ENCODE measurements at places on chromosomes 2 and 18.

DNA sequence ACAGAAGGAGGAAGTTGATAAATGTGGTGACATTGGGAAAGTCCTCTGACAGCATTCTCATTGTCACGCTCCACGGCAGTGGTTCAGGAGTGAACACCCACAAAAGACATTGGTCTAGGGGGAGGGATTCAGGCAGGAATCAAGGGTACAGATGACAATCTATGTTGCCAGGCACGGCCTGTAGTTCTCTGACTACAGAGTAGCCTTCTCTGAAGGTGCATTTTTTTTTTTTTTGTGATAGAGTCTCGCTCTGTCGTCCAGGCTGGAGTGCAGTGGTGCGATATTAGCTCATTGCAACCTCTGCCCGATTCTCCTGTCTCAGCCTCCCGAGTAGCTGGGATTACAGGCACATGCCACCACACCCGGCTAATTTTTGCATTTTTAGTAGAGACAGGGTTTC, 7.4 kb upstream of the MOB1A start:
- H3K27ac ChIP-seq: no peak overlapping the region
- DNase-seq: no peak
- no peaks in the 10 kb centered on the region for H3K36me3 ChIP-seq
- no peak overlapping the region for H3K4me3 ChIP-seq
- no peaks in the 10 kb centered on the region for H3K4me1 ChIP-seq

- no peak for DNase-seq
- no peak overlapping the region for H3K4me3 ChIP-seq
- H3K4me1 ChIP-seq: no peaks in the 10 kb centered on the region
- no peaks in the 10 kb centered on the region for H3K27me3 ChIP-seq
These were observed 1589.1 kb upstream of the ZEB2 start for GRCh38 chr2:146108993-146109392.

GRCh38 chr2:239594019-239594771, 193.4 kb upstream of the HDAC4 start:
- H3K36me3 ChIP-seq: no peaks in the 10 kb centered on the region
- no peak for DNase-seq
- H3K27ac ChIP-seq: peak overlapping the region; percentile 38
- peaks cover 13% of the 10 kb centered on the region for H3K4me1 ChIP-seq
- H3K4me3 ChIP-seq: no peak overlapping the region
- H3K27me3 ChIP-seq: no peaks in the 10 kb centered on the region

- no peaks in the 10 kb centered on the region for H3K27me3 ChIP-seq
- no peak overlapping the region for H3K4me3 ChIP-seq
- DNase-seq: no peak
- peaks cover 37% of the 10 kb centered on the region for H3K36me3 ChIP-seq
These were observed 52.1 kb upstream of the RBM44 start for GRCh38 chr2:237746302-237747080.

DNA sequence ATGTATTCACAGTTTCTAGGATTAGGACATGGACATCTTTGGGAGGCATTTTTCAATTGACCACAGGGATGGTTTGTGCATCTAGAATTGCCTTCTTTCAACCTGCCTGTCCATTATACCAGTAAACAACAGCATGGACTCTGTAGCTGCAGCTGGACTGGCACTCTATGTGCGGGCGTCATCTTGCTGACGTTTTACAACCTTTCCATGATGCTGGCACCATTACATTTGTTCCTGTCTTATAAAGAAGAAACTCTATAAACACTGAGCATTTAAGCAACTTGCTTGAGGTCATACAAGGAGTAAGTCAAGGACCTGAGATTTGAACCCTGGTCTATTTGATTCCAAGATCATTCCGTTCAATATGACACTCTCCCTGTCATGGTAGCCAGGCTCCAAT, 25.4 kb upstream of the IGFBP5 start:
- H3K27ac ChIP-seq: no peak overlapping the region
- H3K4me3 ChIP-seq: no peak overlapping the region
- H3K27me3 ChIP-seq: peaks cover 5% of the 10 kb centered on the region
- DNase-seq: no peak
- H3K4me1 ChIP-seq: no peaks in the 10 kb centered on the region
- no peaks in the 10 kb centered on the region for H3K36me3 ChIP-seq

- H3K27me3 ChIP-seq: peaks cover 19% of the 10 kb centered on the region
- DNase-seq: no peak
- no peaks in the 10 kb centered on the region for H3K4me1 ChIP-seq
- no peak overlapping the region for H3K27ac ChIP-seq
- no peaks in the 10 kb centered on the region for H3K36me3 ChIP-seq
These were observed 148.1 kb downstream of the DYSF start for GRCh38 chr2:71601136-71602114.

DNA sequence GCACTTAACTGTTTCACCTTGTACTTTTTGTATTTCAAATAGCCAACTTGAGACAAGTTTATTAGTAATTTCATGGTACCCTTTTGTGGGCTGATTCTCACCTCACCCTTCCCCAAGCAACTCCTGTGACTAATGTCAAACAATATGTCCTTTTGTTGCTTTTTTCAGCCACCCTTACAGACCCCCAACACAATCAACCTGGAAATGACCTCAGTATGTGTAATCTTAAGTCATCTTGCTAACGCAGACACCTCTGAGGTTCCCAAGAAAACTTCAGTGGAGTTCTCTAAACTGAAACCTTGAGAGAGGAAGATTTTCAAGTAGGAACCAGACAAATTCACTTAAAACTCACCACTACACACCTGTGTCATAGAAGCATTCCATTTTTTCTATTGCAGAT, 69.5 kb downstream of the KYNU start:
- H3K27ac ChIP-seq: no peak overlapping the region
- no peaks in the 10 kb centered on the region for H3K27me3 ChIP-seq
- no peak for DNase-seq
- H3K36me3 ChIP-seq: no peaks in the 10 kb centered on the region

- H3K27me3 ChIP-seq: peaks cover 5% of the 10 kb centered on the region
- H3K4me1 ChIP-seq: no peaks in the 10 kb centered on the region
- H3K4me3 ChIP-seq: no peak overlapping the region
- H3K36me3 ChIP-seq: no peaks in the 10 kb centered on the region
- no peak overlapping the region for H3K27ac ChIP-seq
- no peak for DNase-seq
These were observed 766 bp downstream of the CCDC85A start for GRCh38 chr2:56184500-56185011.

GRCh38 chr18:80200932-80201672, 46.2 kb downstream of the PARD6G start:
- H3K27me3 ChIP-seq: no peaks in the 10 kb centered on the region
- no peak overlapping the region for H3K27ac ChIP-seq
- no peaks in the 10 kb centered on the region for H3K4me1 ChIP-seq
- no peak for DNase-seq
- H3K36me3 ChIP-seq: no peaks in the 10 kb centered on the region
- H3K4me3 ChIP-seq: no peak overlapping the region

DNA sequence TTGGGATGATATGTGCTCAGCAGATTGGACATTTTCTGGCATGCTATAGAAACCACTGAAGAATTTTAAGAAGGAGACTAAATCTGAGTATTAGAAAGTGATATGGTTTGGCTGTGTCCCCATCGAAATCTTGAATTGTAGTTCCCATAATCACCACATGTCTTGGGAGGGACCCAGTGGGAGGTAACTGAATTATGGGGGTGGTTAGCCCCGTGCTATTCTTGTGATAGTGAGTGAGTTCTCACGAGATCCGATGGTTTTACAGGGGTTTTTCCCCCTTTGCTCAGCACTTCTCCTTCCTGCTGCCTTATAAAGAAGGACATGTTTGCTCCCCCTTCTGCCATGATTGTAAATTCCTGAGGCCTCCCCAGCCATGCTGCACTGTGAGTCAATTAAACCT, 535.9 kb upstream of the VRK2 start:
- no peak for DNase-seq
- no peaks in the 10 kb centered on the region for H3K4me1 ChIP-seq
- H3K36me3 ChIP-seq: no peaks in the 10 kb centered on the region
- no peaks in the 10 kb centered on the region for H3K27me3 ChIP-seq
- H3K27ac ChIP-seq: no peak overlapping the region

DNA sequence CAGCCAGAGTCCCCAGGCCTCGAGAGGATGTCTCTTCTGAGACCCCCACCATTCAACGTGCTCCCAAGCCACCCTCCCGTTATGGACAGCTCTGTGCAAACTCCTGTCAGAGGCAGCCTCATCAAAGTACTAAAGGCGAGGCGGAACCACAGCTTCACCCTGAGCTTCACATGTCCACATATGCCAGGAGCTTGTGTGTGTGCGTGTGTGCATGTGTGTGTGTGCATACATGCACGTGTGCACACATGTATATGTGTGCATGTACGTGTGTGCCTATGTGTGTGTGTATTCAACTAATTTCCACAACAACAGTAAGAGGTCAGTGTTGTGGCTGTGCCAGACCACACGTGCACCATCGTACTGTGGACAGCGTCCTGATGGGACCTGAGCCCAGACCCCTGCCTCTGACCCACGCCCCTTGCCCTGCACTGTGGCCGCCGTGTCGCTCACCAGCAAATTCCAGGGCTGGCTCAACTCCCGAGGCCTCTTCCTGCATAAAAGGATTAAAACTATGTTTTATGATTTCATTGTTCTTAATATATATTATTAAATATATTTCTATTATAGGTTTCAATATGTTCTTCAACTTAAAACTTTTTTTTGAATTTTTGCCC, 444.8 kb downstream of the EIPR1 start:
- H3K27ac ChIP-seq: no peak overlapping the region
- no peaks in the 10 kb centered on the region for H3K4me1 ChIP-seq
- no peaks in the 10 kb centered on the region for H3K36me3 ChIP-seq
- no peak overlapping the region for H3K4me3 ChIP-seq
- no peaks in the 10 kb centered on the region for H3K27me3 ChIP-seq

- no peak overlapping the region for H3K4me3 ChIP-seq
- no peaks in the 10 kb centered on the region for H3K27me3 ChIP-seq
- DNase-seq: no peak
- peaks cover 60% of the 10 kb centered on the region for H3K4me1 ChIP-seq
- H3K27ac ChIP-seq: peak overlapping the region; percentile 82
These were observed 193.8 kb downstream of the IKZF2 start for GRCh38 chr2:212957624-212958023.

GRCh38 chr18:80232030-80232429, 15.3 kb downstream of the PARD6G start:
- no peaks in the 10 kb centered on the region for H3K4me1 ChIP-seq
- H3K27ac ChIP-seq: no peak overlapping the region
- H3K4me3 ChIP-seq: no peak overlapping the region
- DNase-seq: no peak
- no peaks in the 10 kb centered on the region for H3K36me3 ChIP-seq

- H3K36me3 ChIP-seq: no peaks in the 10 kb centered on the region
- H3K4me3 ChIP-seq: no peak overlapping the region
- H3K27ac ChIP-seq: no peak overlapping the region
- H3K4me1 ChIP-seq: no peaks in the 10 kb centered on the region
- peaks cover 23% of the 10 kb centered on the region for H3K27me3 ChIP-seq
- no peak for DNase-seq
These were observed 4.9 kb downstream of the KCNK3 start for GRCh38 chr2:26697425-26697824.

DNA sequence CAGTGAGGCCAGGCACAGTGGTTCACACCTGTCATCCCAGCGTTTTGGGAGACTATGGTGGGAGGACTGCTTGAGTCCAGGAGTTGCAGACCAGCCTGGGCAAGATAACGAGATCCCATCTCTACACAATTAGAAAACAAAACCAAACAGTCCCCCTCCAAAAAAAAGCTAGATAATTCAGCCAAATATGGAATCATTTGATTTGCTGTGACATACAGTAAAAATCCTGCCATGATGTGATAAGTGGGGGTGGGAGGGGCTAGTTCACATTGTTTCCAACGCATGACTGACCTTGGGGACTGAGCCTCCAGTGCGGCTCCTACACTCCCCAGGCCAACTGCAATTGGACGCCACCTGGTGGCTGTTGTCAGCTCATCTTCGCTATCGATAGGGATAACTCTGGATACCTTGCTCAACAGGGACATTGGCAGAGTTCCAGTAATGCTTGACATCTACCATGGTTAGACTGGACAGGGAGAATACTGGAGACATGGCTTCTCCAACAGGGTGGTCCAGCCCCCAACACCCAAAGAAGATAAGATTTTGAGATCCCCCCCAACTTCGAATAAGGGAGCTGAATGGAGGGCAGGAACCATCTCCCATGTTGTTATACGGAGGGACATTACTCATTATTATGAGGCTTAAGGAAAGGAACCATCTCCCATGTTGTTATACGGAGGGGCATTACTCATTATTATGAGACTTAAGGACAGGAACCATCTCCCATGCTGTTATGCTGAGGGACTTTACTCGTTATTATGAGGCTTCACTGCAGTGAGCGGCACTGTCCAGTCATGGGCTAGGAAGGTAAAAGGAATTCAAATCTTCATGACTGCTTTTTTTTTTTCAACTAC, 135.9 kb downstream of the TGIF1 start:
- no peaks in the 10 kb centered on the region for H3K4me1 ChIP-seq
- no peaks in the 10 kb centered on the region for H3K36me3 ChIP-seq
- DNase-seq: peak; percentile 60
- no peaks in the 10 kb centered on the region for H3K27me3 ChIP-seq

DNA sequence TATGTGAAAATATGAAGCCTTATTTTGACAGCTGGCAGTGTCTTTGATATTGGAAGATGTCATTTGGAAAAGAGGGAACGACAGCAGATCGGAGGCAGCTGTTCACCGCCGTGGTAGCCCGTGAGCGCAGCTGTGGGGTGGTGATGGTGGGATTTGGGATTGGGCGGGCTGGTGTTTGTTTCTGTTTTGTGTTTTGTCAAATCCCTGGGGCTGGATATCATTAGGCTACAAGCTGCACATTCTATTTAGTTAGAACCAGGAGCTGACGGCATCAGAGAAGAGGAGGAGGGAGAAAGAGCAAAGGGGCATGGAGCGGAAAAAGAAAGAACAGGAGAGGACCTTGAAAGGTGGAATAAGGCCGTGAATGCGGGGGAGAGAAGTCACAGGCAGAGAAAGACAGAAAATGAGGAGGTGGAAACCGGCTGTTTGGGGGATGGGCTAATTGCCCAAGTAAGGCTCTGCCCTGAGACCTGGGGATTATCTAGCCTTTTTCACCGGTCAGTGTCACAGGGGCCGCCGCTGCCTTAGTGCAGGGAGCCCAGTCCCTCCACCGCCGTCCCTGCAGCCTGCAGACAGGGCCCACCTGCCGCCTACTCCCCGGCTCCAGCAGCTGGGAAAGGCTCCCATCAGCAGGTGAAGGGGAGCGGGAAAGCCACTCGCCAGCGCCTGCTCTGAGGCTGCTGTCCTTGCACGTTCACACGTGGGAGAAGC, 88.0 kb downstream of the ZCCHC2 start:
- H3K27ac ChIP-seq: no peak overlapping the region
- no peak overlapping the region for H3K4me3 ChIP-seq
- no peak for DNase-seq
- H3K4me1 ChIP-seq: no peaks in the 10 kb centered on the region
- H3K36me3 ChIP-seq: no peaks in the 10 kb centered on the region

GRCh38 chr2:19762142-19762541, 139.6 kb downstream of the TTC32 start:
- H3K36me3 ChIP-seq: no peaks in the 10 kb centered on the region
- H3K27me3 ChIP-seq: no peaks in the 10 kb centered on the region
- no peak for DNase-seq
- H3K4me1 ChIP-seq: no peaks in the 10 kb centered on the region
- H3K27ac ChIP-seq: no peak overlapping the region
- no peak overlapping the region for H3K4me3 ChIP-seq

All from DND-41 (cell line).